Stomach (tissue), 19 donors: ENCODE measurements at places on chromosomes 1 and 21.

- no peak for DNase-seq
These were observed 486 bp downstream of the NIPAL3 start for GRCh38 chr1:24415910-24416665.

DNA sequence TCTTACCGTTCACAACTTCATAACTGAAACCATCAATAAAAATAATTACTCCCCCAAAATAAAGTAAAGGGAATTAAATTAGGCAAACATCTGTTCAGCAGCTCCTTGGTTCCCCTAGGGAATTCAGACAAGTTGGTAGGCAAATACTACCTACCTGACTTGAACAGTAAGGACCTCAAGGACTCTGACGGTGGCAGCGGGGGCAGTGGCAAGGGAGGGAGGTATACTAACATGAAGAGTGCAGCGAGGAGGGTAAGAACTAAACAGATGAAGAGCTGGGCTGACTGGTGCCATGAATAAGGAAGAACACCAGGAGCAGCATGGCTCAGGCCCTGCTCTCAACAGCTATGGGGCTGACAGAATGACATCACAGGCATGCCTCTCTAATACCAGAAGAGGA is 33.1 kb downstream of the MTOR start:
- DNase-seq = no peak

DNA sequence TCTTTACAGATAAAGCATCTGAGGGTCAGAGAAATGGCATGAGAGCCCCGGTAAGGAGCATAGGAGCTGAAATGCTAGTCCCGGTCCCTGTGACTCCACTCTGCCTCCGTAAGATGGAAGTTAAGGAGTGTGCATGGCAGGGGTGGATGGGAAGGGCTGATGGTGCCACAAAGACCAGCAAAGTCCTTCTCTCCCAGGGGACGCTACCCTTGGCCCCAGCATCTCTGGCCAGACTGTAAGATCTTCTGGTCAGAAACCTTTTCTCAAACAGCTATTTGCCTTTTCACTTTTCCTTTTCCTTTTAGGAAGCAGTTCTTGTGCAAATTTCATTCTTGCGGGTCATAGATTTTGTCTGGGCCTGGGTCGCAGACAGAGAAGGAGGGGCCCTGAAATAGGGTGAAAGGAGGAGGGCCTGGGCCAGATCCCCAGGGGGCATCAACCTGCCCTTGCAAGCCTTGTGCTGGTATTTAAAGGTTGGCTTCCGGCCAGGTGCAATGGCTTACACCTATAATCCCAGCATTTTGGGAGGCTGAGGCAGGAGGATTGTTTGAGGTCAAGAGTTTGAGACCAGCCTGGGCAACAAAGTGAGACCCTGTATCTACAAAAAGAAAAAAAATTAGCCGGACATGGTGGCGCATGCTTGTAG is 14.4 kb upstream of the EPS8L3 start:
- DNase-seq = peak; percentile 24

GRCh38 chr1:87176087-87176486 is 152.6 kb upstream of the LMO4 start:
- no peak for DNase-seq

DNA sequence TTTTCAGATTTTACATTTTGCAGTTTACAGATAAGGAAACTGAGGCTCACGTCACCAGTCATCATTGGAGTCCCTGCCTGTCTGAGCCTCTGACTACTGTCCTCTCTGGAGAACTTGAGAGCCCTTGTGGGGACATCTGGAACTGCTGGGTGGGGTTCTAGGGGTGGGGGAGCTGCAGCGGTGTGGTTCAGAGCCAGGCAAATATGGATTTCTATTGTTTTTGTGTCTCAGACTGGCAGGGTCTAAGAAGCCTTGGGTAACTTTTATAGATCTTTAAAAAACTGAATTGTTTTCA is 46.9 kb downstream of the IER5 start:
- DNase-seq = no peak

- no peak for DNase-seq
These were observed 372.8 kb upstream of the DAB1 start for GRCh38 chr1:57796616-57797015.

- no peak for DNase-seq
These were observed 12.4 kb downstream of the ALX3 start for GRCh38 chr1:110057963-110058518.

DNA sequence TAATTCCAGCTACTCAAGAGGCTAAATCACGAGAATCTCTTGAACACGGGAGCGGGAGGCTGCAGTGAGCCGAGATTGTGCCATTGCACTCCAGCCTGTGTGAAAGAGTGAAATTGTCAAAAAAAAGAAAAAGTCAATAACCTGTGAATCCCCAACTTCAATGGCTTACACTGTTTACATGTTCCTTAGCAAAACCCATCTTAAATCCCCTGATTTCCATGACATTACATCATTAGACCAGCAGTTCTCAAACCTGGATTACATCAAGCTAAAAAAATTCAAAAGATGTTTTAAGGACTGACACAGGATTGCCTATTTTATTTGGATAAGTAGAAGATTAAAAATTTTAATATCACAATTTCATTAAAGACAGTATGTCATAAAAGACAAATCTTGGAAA is 12.4 kb downstream of the GPBP1L1 start:
- DNase-seq = no peak

DNA sequence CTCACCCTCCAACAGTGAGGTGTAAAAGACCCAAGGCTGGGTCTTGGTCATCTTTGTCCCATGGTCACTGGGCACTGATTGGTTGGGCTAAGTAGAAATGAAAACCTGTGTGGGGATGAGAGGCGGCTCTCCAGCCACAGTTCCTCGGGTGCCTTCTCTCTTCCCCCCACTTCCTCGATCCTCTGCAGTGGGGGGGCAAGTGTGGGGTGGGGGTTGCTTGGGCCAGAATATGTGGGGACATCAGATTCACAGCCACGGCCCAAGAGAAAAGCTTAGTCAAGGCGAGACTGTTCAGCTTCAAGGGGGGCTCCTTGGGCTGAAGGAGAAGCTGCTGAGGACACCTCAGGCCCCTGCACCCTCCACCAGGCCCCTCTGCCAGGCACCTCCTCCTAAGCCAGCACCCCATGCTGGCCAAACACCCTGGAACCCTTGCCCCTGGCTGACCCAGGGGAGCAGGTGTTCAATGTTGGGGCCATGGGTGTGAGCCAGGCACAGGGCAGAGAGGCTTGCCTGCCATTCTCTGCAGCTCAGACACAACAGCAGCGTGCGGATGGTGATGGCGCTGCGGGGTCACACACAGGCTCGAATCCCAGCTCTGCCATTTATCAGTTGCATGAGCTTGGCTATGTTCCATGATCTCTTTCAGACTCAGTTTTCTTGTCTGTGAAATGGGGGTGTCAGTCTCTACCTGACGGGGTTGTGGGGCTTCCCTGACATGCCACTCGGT is 21.0 kb upstream of the TNFRSF1B start:
- DNase-seq = no peak

- peak; percentile 49 for DNase-seq
These were observed 37.7 kb upstream of the MAP10 start for GRCh38 chr1:232767305-232768074.

DNA sequence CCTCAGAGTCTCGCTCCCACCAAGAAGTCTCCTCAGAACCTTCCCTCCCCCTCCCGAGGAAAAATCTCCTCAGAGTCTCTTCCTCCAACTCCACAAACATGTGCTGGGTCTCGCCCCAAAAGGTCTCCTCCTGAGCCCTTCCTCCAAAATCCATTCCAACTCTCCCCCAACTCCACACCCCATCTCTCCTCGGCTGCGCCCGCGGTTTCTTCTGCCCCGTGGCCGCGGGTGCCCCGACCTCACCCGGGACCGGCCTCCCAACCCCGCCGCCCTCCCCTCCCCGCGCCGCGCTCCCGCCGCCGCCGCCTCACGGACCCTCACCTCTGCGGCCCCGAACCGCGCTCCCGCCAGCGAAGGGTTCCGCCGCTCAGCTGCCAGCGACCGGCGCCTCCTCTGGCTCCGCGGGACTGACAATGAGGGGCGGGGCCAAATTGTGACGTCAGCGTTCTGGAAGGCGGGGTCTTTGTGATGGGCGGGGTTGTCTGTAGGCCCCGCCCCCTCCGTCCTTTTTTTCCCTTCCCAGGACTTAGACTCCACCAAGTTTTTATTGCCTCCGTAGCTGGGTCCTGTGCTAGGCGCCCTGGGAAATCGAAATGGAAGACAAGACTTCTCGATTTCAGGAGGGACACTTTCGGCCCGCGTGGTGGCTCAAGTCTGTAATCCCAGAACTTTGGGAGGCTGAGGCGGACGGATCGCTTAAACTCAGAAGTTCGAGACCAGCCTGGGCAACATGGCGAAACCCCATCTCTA is at the start of gene LUZP1:
LUZP1 (minus strand) TSS at position 412 of the 750 bp plus-strand sequence.
- peak; percentile 92 for DNase-seq

DNA sequence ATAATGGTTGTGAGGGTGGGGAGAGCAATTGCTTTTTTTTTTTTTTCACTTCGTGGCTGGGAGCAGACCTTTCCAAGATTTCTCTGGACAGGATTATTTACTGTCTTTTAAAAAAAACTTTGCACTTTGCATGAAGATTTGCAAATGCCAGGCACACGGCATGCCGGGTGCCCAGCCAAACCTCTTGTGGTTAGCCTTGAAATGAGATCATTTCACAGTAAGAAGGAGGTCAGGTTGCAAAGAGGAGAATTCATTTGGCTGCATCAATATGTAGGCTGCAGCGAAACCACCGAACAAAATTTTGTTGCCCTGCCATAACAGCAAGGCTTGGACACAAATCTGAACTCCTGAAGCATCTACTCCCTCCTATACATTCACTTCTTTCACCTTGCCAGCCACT is 36.5 kb upstream of the KCND3 start:
- DNase-seq = no peak

- peak; percentile 52 for DNase-seq
These were observed 11.5 kb downstream of the BCAR3 start for GRCh38 chr1:93670141-93670540.
